ENCODE measurements at places on chromosomes 2 and 18. TPM values are rescaled to one million over a fixed set of nuclear protein-coding genes. Genes with fewer than 3 reads are reported as not detected.

DNA sequence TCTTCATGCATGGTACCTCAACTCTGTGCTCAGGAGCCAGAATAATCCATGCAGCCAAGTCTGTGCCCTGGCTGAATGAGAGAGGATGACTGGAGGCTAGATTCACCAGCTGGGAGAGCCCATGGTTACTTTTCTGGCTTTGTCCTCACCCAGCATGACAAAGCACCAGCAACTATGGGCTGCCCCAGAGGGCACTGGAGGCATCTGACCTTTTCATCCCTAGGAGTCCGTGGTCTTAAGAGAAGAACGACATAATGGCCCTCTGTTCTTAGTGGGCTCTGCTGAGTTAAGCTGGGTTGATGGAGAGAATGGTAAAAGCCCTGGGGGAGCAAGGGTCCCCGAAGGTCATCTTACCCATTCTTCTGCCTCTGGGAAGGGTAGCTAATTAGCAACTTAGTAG is 54.6 kb upstream of the TNP1 start:
- DNase-seq, result no peak

DNA sequence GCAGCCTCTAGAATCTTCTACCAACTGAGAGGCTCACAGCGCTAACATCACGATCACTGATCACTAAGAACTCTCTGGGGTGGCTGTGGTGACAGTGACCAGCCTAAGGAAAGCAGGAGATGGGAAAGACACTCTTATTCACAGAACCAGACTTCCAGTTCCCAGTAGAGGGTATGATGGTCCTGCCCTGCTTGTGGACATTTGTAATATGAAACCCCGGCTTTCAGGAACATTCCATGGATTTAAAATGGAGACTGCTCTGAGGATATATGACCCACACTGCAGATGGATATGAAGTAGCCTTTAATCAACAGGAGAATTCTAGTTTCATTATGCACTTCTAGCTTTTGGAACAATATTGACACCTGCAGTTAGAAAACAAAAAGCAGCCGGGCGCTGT is 131.8 kb downstream of the AFF3 start:
- DNase-seq, result no peak

GRCh38 chr2:138712212-138712979 is 67.8 kb downstream of the NXPH2 start:
- DNase-seq, result no peak

DNA sequence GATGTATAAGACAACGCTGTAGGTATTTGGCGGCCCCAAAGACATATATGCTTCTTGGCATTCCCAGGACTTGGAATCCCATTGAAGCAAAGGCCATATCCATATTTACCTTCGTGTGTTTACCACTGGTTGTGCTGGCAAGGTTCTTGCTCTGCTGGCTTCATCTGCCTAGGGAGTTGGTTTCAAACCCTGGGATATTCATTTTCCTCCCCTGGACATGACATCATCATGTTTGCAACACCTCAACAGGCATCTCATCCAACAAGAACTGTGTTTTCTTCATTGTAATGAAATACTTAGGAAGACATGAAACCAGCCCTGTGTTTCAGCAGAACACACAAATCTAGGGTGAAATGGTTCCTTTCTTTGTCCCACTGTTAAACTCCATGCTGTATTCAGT is 77.9 kb upstream of the PHLPP1 start:
- DNase-seq, result no peak

DNA sequence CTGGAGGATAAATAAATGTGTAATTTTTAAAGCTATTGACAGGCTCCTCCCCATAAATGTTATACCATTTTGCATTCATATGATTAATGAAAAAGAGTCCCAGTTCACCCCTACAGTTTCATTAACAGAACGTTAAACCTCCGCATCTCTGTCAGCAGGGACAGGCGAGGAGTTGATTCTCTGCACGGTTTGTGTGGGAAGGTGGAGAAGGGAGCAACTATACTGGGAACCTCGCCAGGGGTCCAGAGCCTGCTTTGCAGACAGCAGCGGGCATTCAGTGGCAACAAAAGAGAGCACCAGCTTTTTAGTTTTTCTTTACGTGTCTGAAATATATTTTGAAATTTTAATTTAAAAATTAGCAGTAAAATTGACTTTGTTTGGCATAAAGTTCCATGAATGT is 101.4 kb downstream of the FARSB start:
- no peak for DNase-seq

DNA sequence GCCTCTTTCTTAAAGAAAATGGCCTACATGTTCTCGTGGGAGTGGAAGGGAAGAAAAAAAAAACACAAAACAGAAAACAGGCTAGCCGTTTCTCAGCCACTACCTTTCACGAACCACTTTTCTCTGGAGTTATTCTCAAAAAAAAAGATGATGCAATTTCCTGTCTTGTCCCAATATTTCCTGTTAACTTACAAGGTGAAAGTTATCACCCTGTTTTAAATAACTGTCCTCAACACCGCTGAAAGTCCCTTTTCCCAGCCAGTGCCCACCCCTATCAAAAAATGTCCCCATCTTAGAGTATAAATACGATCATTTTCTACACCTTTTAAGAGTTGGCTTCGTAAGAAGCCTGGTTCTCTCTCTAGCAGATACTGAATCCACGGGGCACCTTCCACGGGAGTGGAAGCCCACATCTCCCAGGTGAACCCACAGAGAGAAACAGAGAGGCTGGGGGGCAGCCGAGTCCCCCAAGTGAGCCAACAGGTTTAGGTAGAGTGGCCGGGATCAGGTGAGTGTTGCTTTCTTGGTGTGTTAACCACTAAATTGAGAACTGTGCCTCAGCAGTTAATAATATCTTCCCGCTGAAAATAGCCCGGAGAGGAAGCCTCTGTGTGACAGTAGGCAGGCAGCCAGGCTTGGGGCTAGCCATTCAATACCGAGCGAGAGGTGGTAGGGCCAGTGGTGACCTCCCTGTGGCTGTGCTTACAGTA is 15.9 kb downstream of the SMAD7 start:
- no peak for DNase-seq

GRCh38 chr2:65431421-65432226 is 775 bp downstream of the SPRED2 start:
- DNase-seq, result peak; percentile 40

- no peak for DNase-seq
Measured at GRCh38 chr2:227462972-227463931, 8.7 kb upstream of the AGFG1 start.

DNA sequence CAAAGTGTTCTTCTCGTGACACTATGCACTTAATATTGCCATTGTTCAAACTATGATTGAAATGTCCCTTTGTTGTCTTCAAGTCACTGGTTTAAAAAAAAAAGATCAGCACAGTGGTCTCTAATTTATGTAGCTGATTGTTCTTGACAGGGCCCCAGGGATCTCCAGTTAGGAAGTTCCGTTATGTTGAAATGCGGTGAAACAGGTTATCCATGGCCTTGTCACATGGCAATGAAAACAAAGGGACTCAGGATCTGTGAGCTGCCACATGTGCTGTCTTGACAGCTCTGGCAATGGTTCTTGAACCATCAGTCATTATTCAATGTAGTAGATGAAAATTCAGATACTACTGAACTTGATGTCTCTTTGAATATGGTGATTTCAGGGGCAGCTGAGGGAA is 147.4 kb downstream of the SETBP1 start:
- no peak for DNase-seq

DNA sequence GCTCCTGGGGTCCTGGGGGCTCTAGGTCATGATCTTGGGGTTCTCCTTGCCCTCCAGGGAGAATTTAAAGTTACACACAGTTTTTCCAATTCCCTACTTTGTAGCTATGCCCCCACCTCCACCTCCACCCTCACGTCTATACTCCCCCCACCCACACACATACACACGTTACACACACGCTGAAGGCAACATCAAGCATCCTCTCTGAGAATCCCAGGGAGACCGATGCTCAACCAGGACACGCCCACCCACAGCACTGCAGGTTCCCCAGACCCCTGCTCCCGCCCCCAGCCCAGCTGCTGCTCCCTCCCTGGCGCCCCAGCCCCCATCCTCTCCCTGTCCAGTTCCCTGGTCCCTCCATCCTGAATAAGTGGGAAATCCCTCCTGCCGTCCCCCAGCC is 6.4 kb upstream of the TNS1 start:
- no peak for DNase-seq

DNA sequence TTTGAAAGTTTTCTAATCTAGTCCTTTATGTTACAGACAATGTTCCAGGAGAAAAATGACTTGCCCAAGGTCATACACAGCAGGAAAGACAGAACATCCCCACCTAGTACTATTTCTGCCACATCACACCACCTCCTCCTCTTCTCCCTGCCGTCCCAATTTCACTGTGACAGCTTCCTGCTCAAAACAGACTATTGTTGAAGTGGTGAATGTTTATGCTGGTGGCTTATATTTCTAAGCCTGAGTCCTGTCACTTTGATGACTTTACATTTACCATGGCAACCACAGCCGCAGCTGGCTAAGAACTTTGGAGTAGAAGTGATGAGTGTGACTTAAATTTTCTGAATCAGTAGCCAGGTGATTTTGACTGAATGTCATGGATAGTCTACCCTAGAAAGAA is 10.0 kb downstream of the GALNT5 start:
- DNase-seq, result no peak

DNA sequence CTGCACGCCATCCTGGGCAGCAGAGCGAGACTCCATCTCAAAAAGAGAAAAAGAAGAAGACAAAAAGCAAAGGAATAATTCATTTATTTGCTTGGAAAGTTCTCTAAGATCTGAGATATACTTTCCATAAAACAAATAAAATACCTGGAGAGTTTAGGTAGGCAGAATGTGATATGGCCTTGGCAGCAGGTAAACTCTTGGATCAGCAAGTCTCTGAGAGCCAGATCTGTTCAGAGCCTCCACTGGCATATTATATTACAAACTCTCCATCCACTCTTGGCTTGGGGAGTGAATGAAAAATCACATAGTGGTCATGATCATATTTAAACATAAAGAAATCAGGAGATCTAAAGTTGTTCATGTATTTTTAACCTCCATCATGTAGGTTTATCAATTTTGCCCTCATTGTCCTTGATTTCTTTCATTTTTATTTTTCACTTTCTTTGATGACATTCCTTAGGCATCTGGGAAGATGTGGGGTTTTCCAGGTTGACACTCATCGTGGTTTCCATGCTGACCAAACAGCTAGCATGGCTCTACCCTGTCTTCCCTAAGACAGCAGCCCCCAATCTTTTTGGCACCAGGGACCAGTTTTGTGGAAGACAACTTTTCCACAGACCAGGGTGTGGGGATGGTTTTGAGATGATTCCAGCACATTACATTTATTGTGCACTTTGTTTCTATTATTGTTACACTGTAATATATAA is 10.2 kb downstream of the LRRFIP1 start:
- no peak for DNase-seq

DNA sequence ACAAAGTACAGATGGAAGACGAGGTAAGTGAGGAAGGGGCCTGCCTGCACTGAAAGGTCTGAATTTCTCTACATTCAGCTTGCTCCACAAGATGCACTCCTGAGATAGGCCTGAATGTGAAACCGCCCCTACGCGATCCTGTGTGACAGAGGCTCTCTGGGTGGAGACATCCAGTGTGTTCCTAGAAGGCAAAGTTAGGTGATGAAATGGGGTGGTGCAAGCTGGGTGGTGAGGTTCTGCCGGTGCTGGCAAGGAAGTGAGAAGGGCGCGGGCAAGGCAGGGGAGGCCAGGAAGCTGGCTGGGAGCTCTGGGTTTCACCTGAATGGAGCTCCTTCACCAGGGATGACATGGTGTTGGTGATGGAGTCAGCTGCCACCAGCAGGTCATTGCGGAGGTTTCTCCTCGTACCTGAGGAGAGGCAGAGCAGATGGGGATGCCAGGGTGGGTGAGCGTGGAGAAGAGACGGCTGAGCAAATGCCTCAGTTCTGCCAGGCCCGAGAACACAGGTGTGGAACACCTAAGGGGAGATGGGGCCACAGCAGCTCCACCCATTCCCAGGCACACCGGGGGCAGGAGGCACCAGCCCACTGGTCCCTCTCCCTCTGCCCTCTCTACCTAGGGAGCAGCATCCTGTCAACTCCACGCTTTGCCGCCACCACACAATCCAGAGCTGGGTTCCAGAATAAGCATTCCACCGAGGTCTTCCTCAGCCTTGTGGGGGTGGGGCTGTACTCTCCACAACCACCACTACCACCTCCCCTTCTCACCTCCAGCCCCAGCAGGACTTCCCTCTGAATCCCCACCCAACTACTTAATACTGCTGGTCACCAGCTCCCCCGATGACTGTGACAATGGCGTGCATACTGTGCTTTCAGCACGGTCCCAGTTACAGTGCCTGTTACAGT is 45.5 kb upstream of the DNMT3A start:
- no peak for DNase-seq

DNA sequence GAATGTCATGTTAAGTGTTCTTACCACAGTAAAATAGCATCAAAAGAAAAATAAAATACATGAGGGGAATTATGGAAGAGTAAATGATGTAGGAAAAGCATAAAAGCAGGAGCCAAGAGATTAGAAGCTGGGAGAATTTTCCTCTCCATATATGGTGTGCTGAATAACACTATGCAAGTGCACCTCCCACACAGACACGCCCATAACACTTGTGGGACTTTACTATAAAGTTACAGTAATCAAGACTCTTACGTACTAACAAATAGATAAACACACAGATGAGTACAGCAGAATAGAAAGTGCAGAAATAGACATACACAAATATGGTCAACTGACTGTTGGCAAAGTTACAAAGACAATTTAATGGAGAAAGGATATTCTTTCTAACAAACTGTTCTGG is 16.0 kb upstream of the SPHKAP start:
- no peak for DNase-seq

GRCh38 chr2:29042561-29043075 is 31.7 kb downstream of the PCARE start:
- peak; percentile 43 for DNase-seq

GRCh38 chr2:111884592-111884964 is 585 bp upstream of the ANAPC1 start:
- DNase-seq, result no peak

The GPR39 gene
- not detected for total RNA-seq

The UGT1A4 gene
- not detected for total RNA-seq

The DES gene
- total RNA-seq, result 2,323 TPM

The LONRF2 gene
- total RNA-seq, result 44.0 TPM

The THADA gene
- 47.6 TPM for total RNA-seq

The ZNG1B gene
- total RNA-seq, result 20.6 TPM

The SERPINB13 gene
- not detected for total RNA-seq

The CEP76 gene
- 35.6 TPM for total RNA-seq

The BUB1 gene
- total RNA-seq, result 29.0 TPM

The CDH2 gene
- total RNA-seq, result 0.26 TPM

The ANTXR1 gene
- 122 TPM for total RNA-seq

The NPPC gene
- 4.3 TPM for total RNA-seq

All from uterus (tissue), 4 donors.